ENCODE measurements at places on chromosomes 7 and 10. TPM values are rescaled to one million over a fixed set of nuclear protein-coding genes. Genes with fewer than 3 reads are reported as not detected.

DNA sequence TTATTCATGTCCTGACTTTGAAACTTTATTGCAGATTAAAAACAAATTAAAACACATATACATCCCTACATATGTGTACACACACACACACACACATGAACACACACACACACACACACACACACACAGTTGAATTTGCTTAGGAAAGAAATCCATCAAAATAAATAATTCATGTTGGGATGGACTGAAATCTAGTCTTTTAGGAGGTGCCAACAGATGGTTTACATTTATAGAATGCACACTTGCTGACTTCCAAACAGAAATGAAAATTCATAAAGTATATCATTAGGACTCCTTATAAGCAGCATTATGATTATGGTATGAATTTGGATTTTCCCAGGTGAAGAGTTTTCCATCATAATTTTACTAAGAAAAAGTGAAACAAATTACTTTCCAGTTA, 270.5 kb upstream of the ETV1 start:
- no peak for DNase-seq

GRCh38 chr10:97058521-97058920, 127.2 kb downstream of the SLIT1 start:
- no peak for DNase-seq

GRCh38 chr10:4519658-4520402, 306.2 kb upstream of the AKR1E2 start:
- no peak for DNase-seq

The PAXIP1 gene
- total RNA-seq, result 5.8 TPM

The SNX13 gene
- 20.5 TPM for total RNA-seq

GRCh38 chr7:117146059-117146458, 176.8 kb downstream of the WNT2 start:
- DNase-seq, result no peak

The GNGT1 gene
- total RNA-seq, result not detected

- DNase-seq, result no peak
These were observed 27.6 kb downstream of the CHCHD3 start for GRCh38 chr7:133054162-133054840.

The ANKRD61 gene
- total RNA-seq, result not detected

GRCh38 chr7:133820584-133820983, 306.6 kb upstream of the LRGUK start:
- no peak for DNase-seq

The CDC14C gene
- total RNA-seq, result not detected

GRCh38 chr10:28429573-28430216, 103.2 kb upstream of the WAC start:
- no peak for DNase-seq

DNA sequence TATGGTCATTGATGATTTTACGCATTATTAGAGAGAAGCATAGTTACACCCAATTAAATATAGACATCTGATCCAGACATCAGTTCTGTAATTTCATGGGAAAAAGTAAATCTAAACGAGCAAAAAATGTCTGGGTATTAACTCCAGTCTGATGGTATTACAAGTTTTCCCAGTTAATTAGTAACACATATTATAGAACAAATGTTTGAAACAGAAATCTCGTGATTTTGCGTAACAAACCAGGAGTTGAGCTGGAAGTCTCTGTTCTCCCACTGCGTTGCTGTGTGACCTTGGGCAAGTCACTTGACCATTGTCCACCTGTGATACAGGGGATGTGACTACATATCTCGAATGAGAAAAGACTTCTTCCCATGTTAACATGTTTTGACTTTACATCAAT, 43.3 kb downstream of the RBM20 start:
- DNase-seq, result no peak

GRCh38 chr7:79403451-79403850, 50.0 kb downstream of the MAGI2 start:
- DNase-seq, result no peak
